ENCODE measurements at places on chromosomes 1 and 21.

- no peak for DNase-seq
Observed at GRCh38 chr1:219526074-219526473, 86.8 kb downstream of the ZC3H11B start.

- no peak for DNase-seq
Observed at GRCh38 chr1:29544406-29544805, 308.1 kb downstream of the PTPRU start.

GRCh38 chr1:15627343-15627988 is 10.2 kb downstream of the DDI2 start:
- DNase-seq: no peak

DNA sequence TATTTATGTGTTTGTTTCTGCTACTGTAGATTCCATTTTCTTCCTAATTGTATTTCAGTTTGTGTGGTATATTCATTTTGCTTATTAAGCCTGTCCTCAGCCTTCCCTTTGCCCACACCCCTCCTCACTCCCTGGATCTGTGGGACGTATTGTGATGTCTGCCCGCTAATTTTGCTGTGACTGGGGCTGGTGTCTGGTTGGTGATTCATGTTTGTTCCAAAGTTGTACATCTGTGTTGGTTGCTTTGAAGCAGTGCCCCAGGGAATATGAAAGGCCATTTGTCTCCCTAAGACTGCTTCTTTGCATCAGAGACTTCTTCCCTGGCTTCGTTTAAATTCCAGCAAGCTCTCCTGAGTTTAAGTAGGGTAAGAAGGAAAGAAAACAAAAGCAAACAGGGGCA is 289.5 kb upstream of the SGIP1 start:
- no peak for DNase-seq

All from SIG-M5 (cell line).